Retinal pigment epithelial cell (primary cell): ENCODE measurements at places on chromosomes 16 and 17.

DNA sequence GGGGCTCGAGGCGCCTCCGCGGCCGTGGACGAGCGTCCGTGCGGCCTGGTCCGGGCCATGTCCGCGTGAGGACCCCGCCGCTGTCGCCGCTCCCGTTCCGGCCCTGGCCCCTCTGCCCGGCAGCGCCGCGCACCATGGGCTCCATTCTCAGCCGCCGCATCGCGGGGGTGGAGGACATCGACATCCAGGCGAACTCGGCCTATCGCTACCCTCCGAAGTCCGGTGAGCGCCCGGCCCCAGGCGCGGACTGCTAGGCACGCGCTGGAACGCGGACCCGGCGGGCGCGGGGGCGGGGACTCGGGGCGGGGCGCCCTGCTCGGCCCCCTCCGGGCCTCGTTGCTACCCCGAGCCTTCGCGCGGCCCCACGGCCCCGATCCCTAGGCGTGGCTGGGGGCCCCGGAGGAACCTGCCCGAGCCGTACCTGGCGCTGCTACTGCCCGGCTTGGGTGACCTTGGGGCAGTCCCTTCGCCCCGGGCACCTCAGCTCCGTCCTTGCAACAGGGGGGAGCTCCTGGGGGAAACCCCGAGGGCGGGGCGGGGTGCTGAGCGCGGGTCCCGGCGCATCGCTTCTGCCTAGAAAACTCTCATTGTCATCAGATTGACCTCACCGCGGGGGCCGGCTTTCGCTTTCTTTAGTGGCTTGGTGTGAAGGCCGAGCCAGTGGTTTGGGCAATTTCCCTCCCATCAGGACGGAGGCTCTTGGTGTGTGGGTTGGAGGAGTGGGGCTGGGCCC lies 367 bp downstream of the MGRN1 start:
- DNase-seq = no peak

GRCh38 chr17:82332669-82333278 lies 792 bp downstream of the SECTM1 start:
- no peak for DNase-seq

DNA sequence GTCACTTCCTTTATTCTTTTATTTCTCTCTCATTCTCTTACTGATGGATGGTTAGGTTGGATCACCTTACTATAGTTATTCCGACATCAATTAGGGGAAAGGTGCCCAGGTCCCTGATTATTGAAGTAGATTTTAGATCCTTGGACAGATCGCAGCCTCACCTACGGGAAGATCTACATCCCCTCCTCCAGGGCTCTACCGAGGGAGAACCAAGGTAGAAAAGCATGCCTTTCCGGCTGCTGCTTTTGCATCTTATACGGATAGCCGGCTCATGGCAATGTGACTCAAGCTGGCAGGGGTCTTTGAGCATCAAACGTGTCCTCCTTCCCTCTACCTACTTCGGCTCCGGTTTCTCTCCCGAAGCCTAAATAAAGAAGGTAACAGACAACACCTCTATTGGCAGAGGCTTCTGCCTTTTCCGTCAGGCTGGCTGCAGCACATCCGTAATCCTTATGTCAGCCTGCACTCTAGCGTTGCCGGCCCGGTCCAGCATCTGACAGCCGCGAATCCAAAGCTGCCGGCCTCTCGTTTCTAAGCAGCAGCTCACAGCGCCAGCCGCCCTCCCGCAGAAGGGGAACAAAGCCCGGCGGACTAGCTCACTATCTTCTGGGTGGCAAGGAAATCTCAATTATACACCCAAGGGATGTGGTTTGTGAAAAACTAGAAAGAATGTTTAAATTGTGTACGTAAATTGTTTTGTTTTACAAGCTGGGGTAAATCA lies 46.9 kb downstream of the IRX6 start:
- no peak for DNase-seq

DNA sequence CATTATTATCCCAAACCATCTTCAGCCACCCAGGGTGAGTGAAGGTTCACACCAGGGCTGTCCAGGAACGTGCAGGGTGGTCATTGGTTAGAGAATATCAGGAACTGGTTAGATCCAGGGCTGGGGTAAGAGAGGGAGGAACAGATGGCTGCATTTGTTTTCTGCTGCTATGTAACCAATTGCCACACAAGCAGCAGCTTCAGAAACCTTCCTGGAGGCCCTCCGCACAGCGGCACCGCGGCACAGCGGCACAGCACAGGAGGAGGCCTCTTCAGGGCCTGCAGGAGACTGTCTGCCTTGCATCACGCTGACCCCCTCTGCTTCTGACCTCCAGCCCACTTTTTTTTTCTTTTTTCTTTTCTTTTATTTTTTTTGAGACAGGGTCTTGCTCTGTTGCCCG lies 86.1 kb downstream of the KCNJ12 start:
- DNase-seq = no peak

- DNase-seq = no peak
Observed at GRCh38 chr16:77579351-77579891, 142.9 kb upstream of the NUDT7 start.

DNA sequence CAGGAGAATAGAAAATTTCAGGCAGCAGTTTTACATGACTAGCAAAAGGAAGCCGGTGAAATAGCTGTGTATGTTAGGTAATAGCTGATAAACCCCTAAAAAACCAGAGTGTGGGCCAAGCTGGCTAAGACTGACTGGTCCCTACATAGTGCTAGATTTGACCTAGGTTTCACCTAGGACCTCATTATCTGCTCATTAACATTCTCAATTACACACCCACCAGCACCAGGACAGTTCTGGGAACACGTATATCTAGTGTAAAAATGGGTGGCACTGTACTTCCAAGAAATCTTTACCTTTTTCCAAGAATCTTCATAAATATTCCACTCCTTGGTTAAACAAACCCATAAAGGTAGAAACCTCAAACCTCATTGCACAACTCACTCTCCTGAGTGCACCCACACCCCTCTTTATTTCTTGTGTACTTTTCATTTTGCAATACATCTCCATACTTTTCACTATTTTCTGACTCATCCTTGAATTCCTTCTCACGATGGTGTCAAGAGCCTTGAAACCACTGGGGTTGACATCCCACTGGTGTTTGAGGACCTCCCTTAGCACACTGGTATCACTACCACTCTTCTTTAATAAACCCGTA lies 262.7 kb upstream of the KCNJ16 start:
- DNase-seq = no peak

- no peak for DNase-seq
Observed at GRCh38 chr17:57046749-57047148, 38.3 kb upstream of the AKAP1 start.

GRCh38 chr16:3874242-3874641 lies 6.3 kb downstream of the CREBBP start:
- DNase-seq = no peak

- DNase-seq = no peak
Observed at GRCh38 chr17:2874189-2874686, 78.0 kb downstream of the RAP1GAP2 start.

DNA sequence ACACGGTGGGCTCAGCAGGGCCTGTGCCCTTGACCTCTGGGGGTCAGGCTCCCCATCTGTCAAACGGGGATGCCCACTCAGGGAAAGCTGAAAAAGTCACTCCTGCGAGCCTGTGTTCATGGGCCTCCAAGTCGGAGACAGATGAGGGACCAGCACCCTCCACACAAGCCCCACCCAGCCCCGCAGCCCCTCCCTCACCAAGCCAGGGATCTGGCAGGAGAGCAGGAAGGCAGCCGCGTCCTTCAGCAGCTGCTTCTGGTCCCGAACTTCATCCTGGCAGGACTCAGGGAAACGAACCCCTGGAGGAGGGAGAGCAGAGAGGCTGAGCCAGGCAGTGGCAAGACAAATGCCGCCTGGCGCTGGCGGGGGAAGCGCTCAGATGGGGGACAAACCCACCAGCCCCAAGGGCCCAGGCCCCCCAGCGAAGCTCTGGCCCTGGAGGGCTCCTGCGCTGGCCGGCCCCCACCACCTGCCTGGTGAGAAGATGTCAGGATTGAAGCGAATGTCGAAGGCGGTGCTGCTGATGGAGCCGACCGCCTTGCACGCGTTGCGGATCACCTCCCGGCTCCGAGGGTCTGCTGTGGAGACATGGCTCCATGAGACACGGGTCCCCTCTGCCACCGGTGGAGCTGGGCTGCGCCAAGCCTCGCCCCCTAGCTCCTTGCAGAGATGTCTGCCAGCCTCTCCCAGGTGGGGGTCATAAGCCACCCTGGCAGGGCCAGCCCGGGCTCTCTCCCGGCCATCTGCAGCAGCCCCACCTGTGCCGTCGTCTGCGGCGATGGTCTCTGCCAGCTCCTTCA lies 15.4 kb downstream of the CLUH start:
- DNase-seq = no peak

- no peak for DNase-seq
Observed at GRCh38 chr17:56898874-56899273, 15.0 kb downstream of the TRIM25 start.

DNA sequence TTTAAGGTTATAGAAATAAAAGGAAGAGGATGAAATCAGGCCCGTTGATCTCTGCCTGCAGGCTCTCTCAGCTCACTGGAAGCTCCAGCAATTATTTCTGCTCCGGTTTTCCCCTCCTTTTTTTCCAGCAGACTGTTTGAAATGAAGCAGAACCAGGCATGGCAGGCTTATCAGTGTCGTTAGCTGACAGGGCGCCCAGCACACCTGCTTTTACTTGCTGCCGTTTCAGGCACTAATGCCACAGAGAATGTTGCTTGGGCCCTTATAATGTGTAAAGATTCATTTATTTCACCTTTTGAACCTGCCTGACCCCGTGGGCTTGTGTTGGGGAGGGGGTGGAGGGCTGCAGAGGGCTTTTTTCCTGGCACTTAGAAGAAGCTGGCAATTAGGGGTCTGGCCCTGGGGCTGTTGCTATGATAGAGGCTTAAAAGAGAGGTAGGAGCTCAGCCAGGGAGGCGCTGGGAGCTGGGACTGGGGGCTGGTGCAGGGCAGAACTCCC lies 108.1 kb downstream of the IRX3 start:
- DNase-seq = no peak

- no peak for DNase-seq
Observed at GRCh38 chr16:10935226-10935915, 6.9 kb downstream of the DEXI start.

- DNase-seq = no peak
Observed at GRCh38 chr16:81335669-81336068, 20.9 kb downstream of the GAN start.

DNA sequence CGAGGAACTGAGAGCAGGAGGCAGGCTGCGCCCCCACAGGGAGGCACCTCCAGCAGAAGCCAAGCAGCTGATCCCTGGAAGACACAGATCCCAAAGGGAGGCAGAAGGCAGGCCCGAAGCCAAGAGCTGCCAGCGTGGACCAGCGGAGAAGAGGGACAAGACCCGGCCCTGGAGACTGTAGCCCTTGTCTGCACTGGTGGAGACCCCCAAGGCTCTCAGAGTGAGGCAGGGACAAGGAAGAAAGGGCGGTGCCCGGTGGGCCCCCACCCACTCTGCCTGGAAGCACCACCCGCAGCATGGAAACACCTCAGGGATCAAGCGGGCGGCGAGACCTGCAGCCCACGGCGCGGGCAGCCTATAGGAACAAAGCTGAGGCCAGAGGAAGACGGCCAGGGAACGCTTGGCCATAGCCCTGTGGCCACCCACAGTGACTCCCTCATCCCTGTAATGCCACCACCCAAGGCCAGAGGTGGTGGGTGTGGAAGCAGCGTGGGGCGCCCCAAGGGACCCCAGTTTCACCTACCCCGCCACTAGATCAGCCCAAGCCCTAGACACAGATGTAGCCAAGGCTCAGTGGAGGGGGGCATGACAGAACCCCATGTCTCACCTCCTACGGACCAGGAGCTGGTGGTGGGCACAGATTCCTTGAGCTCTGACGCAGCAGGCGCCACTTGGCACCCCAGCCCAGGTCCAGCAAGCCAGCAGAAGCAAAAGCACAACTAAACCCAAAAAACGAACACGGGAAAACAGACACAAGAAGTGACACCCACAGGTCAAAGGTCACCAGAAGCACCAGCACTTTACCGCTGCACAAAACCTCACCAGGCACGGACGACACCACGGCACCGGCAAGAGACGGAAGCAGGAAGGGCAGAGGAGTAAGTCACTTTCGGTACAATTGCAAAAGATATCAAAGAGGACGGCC lies 2.9 kb upstream of the SIRT7 start:
- DNase-seq = no peak
